Dermis microvascular lymphatic vessel endothelial cell (primary cell): ENCODE measurements at places on chromosomes 6 and 20. TPM values are rescaled to one million over a fixed set of nuclear protein-coding genes. Genes with fewer than 3 reads are reported as not detected.

Gene RAB32
- 81.5 and 85.6 TPM in 2 replicates for total RNA-seq

Gene RIPOR2
- 0.13 TPM in 2 replicates for total RNA-seq

Gene PPP1R16B
- total RNA-seq: 135 and 166 TPM in 2 replicates

GRCh38 chr6:158706369-158706982 lies 56.6 kb downstream of the SYTL3 start:
- no peak for DNase-seq

DNA sequence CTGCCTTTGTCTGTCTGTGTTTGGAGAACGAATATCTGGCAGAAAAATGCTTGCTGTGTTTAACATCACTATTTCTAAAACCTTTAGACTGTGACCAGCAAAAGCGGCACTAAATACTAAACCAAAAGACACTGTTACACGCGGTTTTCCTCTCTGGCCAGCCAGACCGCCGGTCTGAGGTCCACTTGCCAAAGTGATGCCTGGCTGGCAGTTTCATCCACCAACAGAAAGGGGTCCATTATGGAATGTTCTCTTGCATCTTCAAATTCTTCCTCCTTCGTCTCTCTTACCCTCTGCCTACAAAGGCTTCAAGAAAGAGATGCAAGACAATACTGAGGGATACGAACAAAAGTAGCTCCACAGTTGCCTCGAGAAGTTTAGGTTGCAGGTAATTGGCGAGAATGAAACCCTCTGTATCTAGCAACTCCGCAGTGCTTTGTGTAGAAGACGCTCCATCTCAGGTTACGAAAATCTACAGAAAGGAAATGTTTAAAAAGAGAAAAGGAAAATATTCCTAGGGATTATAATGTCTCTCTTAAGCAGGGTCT lies 176.6 kb downstream of the TRIM27 start:
- DNase-seq: no peak
